ENCODE measurements at places on chromosomes 1 and 21. TPM values are rescaled to one million over a fixed set of nuclear protein-coding genes. Genes with fewer than 3 reads are reported as not detected.

Gene OR2L13
- total RNA-seq: not detected

Gene PTGS2
- total RNA-seq: 1.1 TPM

- peak overlapping the region; percentile 8 for H3K27ac ChIP-seq
- no peak overlapping the region for H3K4me3 ChIP-seq
- peaks cover 9% of the 10 kb centered on the region for H3K4me1 ChIP-seq
Measured at GRCh38 chr1:55813618-55814017, 598.5 kb upstream of the USP24 start.

GRCh38 chr1:179786815-179787685 lies 44.0 kb downstream of the FAM163A start:
- H3K27me3 ChIP-seq: no peaks in the 10 kb centered on the region
- H3K36me3 ChIP-seq: no peaks in the 10 kb centered on the region
- no peak overlapping the region for H3K4me3 ChIP-seq
- no peaks in the 10 kb centered on the region for H3K4me1 ChIP-seq

DNA sequence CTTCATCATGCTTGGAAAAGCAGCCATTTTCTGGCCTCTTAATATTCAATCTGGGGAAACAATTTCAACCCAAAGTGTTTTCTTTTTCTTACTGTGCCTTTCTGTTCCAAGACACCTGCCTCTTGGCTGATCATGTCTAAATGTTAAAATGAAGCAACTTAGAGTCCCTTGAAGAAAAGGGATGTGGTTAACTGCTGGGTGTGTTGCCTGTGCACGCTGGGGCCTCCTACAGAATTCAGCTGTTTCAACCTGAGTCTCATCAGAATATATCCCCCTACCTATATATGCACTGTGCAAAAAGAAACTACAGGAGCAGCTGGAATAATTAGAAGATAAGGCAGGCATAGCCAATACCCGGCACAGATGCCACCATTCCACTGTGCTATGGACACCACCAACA lies 222.0 kb downstream of the OMA1 start:
- H3K27ac ChIP-seq: no peak overlapping the region
- H3K4me3 ChIP-seq: no peak overlapping the region
- no peak for DNase-seq

GRCh38 chr1:234961456-234962339 lies 166.9 kb downstream of the TOMM20 start:
- peak overlapping the region; percentile 72 for H3K27ac ChIP-seq
- H3K4me3 ChIP-seq: no peak overlapping the region
- no peaks in the 10 kb centered on the region for H3K36me3 ChIP-seq
- no peak for DNase-seq

DNA sequence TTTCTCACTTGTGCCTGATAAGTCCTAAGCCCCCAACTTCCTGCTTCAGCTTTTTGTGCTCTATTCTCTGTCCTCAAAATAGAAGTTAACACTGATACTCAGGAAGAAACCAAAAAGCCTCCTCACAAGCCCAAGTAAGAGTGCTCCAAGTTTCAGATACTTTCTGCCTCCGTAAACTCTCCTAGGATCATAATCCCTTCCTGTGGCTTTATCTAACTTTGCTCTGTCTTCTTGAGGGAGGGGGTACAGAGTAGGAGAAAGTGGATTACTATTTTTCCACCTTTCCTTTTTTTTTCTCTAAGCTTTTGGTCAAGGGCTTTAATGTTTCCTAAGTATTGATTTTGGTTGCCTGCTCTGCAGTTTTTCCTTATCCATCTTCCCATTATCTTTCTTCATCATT lies 54.6 kb downstream of the DPH5 start:
- no peak overlapping the region for H3K27ac ChIP-seq
- H3K4me1 ChIP-seq: no peaks in the 10 kb centered on the region
- H3K4me3 ChIP-seq: no peak overlapping the region
- DNase-seq: no peak

Data from tibial nerve (tissue), 4 donors.